ENCODE measurements at places on chromosomes 3 and 15.

DNA sequence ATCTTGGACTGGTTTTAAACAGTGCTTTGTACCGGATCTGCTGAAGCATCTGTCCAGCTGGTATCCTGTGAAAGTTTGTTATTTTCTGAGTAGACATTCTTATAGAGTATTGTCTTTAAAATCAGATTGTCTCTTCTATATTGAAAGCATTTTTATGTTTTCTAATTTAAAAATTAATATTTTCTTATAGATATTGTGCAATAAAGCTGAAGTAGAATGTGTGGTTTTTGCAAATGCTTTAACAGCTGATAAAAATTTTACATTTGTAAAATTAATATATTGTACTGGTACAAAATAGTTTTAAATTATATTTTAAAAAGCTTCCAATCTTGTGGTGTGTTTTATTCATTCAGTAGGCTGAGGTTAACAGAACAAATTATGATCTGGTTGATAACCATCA lies 31.9 kb downstream of the SGO1 start:
- no peak for DNase-seq

- DNase-seq, result no peak
These were observed 21.4 kb upstream of the CSPG4 start for GRCh38 chr15:75733761-75734651.

GRCh38 chr15:36605604-36606263 lies 26.3 kb downstream of the CDIN1 start:
- DNase-seq, result no peak

GRCh38 chr3:123067689-123068600 lies 1.1 kb downstream of the PDIA5 start:
- DNase-seq, result peak; percentile 50

DNA sequence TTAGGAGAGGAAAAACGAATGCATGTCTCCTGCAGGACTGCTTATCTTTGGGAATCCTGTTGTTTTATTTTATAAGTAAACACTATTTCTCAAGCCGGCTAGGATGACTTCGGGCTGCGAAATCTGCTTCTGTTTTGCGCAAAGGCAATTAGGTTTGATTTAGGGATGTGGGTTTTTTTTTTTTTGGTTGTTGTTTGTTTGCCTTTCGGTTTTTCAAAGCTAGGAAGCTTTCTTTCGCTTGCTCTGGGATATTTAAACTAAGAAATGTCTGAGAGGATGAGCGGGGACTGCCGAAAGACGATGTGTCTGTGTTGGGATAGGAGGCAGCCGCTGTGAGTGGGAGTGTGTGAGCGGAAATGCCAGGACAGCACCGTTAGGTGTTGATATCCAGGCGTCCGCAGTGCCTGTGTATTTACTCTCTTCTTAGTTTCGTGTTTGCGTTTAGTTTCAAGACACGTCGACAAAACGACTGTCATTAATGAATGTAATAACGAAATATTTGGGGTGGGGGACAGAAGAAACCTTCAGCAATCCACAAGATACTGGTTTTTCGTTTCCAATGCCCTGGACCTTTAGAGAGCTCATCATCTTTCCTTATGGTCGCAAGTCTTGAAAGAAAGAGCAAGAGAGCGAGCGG lies 604 bp downstream of the ISL2 start:
- DNase-seq, result peak; percentile 30

DNA sequence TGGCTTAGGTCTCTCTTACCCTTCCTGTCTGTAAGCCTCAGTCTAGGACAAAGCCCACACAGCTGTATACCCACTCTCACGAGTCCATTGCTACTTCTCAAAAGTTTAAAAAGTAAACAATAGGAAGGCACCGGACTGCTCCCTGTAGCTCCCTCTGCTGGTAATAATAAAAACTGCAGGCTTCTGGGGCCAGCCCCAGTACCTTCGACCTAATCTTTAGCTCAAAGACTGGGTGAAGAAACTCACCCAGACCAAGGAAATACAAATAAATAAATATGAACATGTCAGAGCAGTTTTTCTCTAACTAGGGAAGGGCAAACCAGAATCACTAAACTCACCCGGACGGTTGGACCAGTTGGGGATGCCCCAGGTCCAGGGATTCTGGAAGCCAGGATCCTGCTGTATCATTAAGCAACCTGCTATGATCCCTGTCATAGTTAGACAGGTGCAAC lies 5.0 kb downstream of the FAM219B start:
- peak; percentile 64 for DNase-seq

- DNase-seq, result no peak
These were observed 21.5 kb upstream of the KCNMB3 start for GRCh38 chr3:179272385-179272784.

GRCh38 chr15:83739629-83740028 lies 85.7 kb downstream of the ADAMTSL3 start:
- DNase-seq, result no peak

DNA sequence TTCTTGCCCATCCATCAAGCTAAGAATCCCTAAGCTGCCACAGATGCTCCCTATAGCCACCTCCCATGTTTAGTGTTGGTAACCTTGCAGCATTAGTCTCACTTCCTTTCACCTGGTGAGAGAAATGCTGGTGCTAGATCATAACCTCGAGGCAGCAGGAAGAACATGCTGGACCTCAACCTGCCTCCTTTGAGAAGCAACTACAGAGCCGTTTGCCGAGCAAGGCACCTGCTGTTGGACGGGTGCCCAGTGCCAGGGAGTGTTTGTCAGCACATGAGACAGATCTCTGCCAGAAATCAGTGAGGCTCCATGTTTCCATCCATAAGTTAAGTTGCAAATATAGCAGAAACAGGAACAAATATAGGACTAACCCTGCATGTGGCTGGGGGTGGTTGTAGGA lies 955.7 kb downstream of the TUSC7 start:
- DNase-seq, result no peak

GRCh38 chr3:141151439-141151838 lies 80.2 kb upstream of the PXYLP1 start:
- no peak for DNase-seq

GRCh38 chr3:38616658-38617057 lies 32.8 kb downstream of the SCN5A start:
- no peak for DNase-seq

DNA sequence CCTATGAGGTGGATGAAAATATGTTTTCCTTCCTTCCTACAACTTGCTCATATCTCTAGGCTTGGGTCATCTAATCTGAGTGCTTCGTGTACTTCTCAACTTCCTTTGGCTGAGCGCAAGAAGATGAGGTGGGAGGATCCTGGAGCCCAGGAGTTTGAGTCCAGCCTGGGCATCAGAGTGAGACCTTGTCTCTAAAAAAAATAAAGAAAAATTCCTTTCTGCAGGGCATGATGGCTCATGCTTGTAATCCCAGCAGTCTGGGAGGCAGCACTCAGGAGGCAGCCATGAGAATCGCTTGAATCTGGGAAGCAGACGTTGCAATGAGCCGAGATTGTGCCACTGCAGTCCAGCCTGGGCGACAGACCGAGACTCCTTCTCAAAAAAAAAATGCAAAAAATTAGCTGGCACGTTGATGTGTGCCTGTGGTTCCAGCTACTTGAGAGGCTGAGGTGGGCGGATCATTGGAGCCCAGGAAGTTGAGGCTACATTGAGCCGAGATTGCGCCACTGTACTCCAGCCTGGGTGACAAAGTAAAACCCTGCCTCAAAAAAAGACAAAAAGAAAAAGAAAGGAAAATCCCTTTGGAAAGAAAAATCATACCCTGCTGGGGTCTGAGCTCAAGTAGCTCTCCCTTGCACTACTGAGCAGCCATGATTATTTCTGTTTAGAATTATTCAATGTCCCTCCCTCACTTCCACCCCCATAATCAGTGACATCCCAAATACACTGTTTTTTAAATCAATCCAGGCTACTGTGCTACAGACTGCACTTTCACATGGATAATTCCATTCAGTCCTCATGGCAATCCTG lies 28.0 kb upstream of the RAB11A start:
- no peak for DNase-seq

DNA sequence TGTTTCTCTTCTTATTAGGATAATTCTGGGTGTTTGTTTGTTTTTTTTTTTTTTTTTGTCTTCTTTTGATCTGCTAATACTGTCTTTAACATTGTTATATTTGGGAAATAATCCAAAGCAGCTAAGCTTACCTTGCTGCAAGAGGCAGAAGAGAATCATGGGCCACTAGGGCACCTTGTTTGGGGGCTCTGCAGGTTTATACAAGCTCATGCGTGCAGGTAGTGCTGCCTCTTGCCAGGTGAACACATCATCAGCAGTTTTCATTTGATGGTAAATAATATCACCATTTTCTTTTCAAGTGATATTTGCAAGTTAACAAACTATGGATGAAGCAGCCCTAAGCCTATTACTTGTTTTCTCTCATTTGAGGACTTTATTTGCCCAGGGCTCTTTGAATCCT lies 37.9 kb downstream of the MAP3K13 start:
- no peak for DNase-seq

DNA sequence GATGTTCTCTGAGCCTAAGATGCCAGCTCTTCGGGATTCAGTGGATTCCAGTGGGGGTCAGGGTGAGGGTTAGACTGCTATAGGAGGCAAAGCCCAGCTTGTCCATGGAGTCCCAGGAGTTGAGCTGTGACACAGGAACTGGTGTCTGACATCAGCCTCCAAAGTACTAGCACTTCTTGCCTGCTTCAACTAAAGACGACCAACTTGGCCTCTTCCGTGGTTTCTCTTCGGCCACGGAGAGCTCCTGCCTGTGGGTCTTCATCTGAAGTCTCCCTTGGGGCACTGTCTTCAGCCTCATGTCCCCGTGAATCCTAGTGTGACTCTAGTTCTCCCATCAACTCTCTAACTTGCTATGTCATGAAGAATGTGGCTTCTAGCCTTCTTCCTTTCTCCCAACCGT lies 12.8 kb upstream of the ACAN start:
- DNase-seq, result no peak

GRCh38 chr3:187902936-187903335 lies 157.7 kb upstream of the BCL6 start:
- no peak for DNase-seq
